ENCODE measurements at places on chromosomes 1 and 21.

DNA sequence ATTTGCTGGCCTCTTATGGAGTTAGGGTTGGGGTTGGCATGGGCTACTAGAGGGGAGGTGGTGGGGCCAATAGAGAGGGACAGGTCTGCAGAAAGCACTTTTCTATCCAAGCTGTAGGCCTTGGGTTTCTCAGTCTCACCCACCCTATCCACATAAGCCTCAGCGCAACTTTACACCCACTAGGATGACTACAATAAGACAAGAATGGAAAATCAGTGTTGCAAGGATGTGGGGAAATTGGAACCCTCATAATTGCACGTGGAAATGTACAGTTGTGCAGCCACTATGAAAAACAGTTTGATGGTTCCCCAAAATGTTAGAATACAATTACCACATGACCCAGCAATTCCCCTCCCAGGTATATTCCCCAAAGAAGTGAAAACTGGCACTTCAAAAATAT is 14.0 kb upstream of the GSTM4 start:
- DNase-seq: no peak

DNA sequence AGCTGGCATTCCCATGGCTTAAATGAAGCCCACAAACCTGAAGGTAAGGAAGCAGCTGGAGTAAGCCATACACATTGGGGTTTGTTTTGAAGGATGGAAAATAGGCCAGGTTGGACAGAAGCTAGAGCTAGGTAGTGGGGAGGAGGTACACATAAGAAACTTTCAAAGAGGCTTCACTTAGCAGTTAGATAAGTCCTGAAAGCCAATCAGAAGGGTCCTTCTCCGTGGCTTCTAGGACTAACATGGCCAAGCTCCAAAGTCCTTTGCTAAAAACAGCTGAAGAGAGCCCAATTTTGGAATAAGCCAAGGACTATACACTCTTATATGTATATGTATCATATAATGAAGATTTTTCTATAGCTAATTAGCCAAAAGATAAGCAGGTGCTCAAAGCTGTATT is 1.8 kb downstream of the EYA3 start:
- no peak for DNase-seq

DNA sequence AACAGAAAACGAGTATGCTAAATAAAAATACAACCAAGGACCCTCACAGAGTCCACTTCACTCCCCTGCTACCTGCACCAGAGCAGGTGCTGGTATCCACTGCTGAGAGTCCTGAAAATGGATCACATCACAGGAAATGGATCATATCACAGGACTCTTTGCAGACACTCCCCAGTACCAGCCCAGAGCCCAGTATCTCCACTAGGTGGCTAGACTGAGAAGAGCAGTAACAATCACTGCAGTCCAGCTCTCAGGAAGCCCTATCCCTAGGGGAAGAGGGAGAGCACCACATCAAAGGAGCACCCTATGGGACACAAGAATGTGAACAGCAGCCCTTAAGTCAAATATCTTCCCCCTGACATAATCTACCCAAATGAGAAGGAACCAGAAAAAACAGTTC is 28.0 kb downstream of the AGBL4 start:
- DNase-seq: no peak

DNA sequence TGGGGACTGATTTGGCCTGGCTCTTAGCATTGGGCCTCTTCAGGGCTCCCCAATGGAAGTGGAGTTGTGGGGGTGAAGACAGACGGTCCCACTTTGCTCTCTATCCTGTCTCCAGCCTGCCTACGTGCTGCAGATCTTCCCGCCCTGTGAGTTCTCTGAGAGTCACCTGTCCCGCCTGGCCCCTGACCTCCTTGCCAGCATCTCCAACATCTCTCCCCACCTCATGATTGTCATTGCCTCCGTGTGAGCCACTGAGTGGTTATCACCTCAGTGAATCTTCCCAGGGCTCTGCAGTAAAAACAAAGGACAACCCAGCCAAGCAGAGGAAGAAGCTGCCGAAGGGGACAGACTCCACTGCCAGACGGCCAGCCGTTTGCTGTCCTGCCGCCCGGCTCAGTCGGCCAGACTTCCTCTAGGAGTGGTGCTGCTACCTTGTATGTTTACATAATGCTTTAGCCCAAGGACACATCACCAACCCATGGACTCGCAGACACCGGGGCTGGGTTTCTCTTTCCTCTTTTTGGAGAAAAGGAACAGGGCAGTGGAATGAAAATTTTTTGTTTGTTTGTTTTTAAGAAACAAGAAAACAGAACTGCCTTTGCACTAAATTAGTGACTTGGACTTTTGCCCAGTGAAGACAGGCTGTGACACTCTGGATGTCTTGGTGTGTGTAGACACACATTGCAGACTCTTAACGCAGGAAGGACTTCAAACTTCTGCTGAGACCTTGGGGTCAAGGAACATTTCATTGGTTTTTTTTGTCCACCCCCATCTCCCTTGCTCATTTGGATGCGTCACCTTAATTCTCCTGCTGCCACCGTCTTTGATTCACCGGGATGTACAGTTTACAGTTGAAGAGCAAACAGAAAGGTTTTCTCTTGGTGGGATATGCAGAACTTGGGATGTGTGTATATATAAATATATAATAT is 36.5 kb downstream of the ZBTB17 start:
- DNase-seq: no peak

DNA sequence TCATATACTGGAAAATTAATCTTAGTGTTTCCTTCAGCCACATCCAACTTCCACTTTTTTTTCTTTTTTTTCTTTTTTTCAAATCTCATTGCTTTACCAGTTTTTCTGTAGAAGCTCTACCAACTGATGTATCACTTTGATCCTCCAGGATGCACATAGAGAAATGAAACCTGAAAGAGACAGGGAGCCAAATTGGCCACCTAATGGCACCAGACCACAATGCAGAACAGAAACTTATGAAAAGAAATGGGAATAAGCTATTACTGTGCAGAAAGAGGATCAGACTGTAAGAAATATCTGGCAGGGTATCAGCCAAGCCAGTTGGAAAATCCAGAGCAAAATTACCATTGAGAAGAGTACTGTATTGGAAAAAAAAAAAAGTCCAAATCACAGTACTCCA is 1514.2 kb downstream of the MRPL39 start:
- DNase-seq: no peak

DNA sequence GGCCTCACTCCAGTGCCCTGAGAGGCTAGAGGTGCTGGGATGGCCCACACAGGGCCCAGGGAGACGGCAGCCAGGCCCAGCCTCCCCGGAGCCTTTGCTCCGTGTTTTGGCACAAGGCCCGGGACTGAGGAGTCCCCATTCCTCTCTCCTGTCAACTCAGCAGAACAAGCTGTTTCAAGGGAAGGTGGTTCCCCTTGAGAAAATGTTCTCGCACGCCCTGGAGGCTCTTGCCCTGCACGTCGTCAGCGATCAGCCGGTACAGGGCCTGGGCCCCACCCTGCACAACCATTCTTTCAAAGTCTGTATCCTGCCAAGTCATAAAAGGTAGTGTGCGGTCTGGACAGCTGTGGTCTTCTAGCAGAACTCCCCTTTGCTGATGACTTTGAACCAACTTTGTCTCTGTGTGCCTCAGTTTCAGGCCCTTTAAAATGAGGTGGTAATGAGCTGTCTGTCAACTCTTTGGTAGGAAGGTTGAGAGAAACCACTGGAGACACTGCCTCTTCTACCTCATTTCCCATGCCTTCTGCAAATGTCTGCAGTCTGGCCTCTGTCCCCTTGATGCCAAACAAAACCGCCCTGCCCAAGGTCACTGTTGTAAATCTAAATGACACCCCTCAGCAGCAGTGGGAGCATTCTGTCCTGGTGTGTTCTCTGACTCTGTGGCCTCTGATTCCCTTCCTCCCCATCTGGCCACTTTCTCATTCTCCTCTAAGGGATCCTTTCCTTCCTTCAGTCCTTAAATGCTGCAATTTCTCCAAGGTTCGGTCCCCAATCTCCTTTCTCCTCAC is 138.6 kb upstream of the JUN start:
- no peak for DNase-seq

- no peak for DNase-seq
These were observed 47.2 kb downstream of the C1orf21 start for GRCh38 chr1:184433956-184434502.

DNA sequence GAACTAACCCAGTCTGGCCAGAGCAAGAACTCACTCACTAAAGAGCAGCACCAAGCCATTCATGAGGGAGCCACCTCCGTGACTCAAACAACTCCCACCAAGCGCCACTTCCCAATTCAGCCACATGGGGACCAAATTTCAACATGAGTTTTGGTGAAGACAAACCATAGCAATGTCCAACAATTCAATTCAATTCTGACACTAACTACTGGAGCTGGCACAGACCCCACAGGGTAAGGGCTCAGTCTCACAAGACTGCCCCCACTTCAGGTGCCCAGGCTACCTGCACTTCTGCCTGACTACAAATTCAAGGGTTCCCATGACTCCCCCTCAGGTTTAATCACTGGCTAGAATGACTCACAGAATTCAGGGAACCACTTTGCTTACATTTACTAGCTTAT is 48.8 kb upstream of the RAP1A start:
- peak; percentile 9 for DNase-seq

- no peak for DNase-seq
These were observed 161.2 kb upstream of the SNX7 start for GRCh38 chr1:98500324-98500723.

DNA sequence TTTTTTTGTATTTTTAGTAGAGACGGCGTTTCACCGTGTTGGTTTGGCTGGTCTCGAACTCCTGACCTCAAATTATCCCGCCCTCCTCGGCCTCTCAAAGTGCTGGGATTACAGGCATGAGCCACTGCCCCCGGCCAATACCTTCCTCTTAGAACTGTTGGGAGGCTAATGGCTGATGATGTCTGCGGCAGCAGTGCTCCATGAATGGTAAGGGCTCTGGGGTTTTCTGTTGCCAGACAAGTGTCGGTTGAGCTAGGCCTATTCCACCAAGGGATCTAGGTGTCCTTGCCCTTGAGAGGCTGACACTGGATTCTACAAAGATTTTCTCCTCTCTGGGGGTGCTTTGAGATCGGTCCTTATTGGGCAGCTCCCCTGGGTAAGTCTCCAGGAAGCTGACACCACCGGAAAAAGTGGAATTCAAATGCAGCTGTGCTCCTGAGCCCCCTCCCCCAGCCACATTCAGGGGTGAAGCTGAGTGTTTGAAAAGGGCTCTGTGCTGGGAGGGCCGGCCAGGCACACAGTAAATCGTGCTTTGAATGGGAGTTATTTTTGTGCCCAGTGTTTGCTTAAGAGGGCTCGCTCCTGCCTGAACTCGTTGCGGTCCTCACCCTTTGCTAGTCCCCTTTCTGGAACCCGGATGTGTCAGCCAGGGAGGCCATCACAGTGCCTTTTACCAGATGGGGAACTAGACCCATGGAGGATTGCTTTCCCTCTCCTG is 5.2 kb downstream of the SOX13 start:
- no peak for DNase-seq

DNA sequence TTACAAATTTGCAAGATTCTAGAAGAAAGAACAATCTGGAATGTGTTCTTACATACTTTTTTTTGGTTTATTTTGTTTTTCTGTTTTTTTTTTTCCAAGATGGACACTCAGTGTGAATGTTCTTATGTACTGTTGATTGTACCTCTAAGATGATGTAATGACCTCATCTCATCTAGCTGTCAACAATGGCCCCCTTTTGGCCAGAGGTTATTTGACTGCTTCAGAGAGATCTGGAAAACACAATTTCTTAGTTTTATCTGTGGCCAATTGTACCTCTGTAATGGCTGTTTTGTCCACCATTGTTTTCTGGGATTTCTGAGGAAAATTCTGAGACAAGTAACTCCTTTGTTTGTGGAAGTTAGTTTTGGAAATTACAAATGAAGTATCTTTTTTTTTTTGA is 38.9 kb downstream of the ST6GALNAC3 start:
- DNase-seq: no peak

GRCh38 chr1:86779308-86780191 is 75.2 kb downstream of the SH3GLB1 start:
- DNase-seq: no peak

GRCh38 chr1:234989479-234990327 is 138.9 kb downstream of the TOMM20 start:
- no peak for DNase-seq

DNA sequence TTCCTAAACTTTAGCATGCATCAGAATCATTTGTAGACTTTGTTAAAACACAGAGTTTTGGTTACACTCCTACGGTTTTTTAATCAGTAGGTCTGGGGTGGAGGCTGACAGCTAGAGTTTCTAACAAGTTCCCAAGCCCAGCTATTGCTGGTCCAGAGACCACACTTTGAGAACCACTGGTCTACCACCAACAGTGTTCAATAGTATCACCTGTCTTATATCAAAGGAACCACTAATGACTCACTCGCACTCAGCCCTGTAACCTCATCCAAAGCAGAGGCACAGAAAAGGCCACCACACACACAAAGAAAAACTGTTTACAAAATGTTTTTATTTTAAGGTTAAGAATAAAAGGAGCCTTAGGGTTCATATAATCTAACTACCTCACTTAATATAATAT is 68.7 kb downstream of the HIVEP3 start:
- no peak for DNase-seq

GRCh38 chr1:177770096-177770495 is 199.8 kb downstream of the SEC16B start:
- DNase-seq: no peak

- no peak for DNase-seq
These were observed 11.6 kb upstream of the EPB41 start for GRCh38 chr1:28902738-28903137.

DNA sequence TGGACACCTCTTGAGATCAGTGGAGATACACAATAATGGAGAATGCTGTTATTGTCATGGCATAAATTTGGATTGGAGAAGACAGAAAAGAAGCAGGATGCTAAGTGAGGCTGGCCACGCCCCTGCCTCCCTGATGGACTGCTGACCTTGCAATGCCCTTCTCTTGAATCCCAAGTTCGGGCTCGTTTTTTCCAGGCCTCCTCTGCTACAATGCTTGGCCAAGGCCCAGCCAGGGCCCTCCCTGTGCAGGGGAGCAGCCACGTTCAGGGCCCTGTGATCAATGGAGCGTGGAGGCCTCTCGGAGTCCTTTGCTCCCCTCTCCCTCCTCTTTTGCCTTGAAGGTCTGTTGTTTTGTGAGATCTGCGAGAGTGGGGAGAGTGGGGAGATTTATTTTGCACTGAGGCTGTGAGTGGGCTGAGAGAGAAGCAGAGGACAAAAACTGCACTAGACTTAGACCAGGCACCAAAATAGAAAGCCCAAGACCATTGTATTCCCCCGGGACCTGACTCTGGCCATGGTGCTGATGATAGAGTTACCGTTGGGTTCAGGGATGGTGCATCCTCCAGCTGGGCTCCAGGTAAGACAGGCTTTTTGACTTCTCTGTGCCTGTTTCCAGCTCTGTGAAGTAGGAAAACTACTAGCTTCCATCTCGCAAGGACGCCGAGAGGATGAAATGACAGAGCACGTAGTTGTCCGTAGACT is 268.6 kb downstream of the KAZN start:
- DNase-seq: no peak

DNA sequence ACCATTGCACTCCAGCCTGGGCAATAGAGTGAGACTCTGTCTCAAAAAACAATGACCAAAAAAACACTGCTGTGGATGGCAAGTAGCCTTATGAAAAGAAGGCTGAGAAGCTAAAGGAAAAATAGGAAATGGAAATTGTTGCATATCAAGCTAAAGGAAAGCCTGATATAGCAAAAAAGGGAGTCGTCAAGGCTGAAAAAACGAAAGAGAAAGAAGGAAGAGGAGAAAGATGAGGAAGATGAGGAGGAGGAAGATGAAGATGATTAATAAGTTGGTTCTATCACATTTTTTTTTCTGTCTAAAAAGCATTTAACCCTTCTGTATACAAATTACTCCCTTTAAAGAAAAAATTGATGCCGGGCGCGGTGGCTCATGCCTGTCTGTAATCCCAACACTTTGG is 10.2 kb upstream of the PRDX1 start:
- DNase-seq: no peak

GRCh38 chr1:240332672-240333071 is 241.0 kb downstream of the FMN2 start:
- no peak for DNase-seq

GRCh38 chr1:88774151-88774556 is 90.1 kb downstream of the PKN2 start:
- no peak for DNase-seq
